NCI-H1694 treated with DMSO at 0.1 percent for 48 hours (cell line): ENCODE measurements at places on chromosomes 7 and 10.

- DNase-seq = no peak
These were observed 977 bp downstream of the TMEM248 start for GRCh38 chr7:66921918-66922486.

- DNase-seq = no peak
These were observed 104.5 kb upstream of the KDM7A start for GRCh38 chr7:140281255-140281654.

GRCh38 chr10:110802090-110802489, 69.6 kb upstream of the PDCD4 start:
- peak; percentile 20 for DNase-seq

- DNase-seq = no peak
These were observed 95.7 kb upstream of the PALS2 start for GRCh38 chr7:24477398-24478136.

GRCh38 chr10:132879408-132880127, 62.8 kb downstream of the CFAP46 start:
- no peak for DNase-seq

GRCh38 chr10:2425320-2425719, 642.0 kb upstream of the PFKP start:
- DNase-seq = no peak

- no peak for DNase-seq
These were observed 111.2 kb upstream of the STEAP1B start for GRCh38 chr7:22610951-22611757.

DNA sequence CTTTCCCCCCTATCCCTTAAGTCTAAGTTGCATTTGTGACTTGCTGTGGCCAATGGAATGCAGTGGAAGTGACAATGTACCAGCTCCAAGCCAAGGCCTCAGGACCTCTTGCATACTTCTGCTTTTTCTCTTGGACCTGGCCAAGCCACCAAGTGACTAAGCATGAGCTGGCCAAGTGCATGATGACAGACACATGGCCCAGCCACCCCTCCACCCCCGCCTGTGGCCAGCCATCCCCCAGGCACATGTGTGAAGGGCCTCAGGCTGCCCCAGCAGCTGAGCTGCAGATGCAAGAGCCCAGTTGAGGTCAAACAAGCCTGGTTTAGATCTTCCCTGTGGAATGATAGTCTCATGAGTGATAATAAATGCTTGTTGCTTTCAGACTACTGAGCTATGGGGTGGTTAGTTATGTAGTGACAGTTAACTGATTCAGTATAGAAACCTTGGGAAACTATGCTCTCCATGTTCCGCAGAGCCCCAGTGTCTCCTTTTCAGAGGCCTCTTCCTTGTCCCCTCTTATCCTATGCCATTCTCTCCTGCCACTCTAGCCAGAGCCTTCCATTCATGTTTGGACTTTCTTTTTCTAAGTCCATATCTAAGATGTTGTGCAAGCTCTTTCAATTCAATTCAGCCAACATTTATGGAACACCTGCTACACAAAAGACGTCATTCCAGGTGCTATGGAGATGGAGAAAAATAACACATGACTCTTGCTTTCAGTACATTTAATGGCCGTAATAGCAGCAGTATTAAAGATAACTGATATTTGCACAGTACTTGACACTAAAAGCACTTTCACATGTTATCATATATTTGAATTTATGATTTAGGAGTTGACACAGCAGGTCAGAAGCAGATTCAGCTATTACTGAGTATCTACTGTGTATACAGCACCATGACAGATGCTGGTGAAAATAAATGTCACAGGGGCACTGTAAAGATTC, 55.5 kb upstream of the LOXL4 start:
- DNase-seq = no peak

DNA sequence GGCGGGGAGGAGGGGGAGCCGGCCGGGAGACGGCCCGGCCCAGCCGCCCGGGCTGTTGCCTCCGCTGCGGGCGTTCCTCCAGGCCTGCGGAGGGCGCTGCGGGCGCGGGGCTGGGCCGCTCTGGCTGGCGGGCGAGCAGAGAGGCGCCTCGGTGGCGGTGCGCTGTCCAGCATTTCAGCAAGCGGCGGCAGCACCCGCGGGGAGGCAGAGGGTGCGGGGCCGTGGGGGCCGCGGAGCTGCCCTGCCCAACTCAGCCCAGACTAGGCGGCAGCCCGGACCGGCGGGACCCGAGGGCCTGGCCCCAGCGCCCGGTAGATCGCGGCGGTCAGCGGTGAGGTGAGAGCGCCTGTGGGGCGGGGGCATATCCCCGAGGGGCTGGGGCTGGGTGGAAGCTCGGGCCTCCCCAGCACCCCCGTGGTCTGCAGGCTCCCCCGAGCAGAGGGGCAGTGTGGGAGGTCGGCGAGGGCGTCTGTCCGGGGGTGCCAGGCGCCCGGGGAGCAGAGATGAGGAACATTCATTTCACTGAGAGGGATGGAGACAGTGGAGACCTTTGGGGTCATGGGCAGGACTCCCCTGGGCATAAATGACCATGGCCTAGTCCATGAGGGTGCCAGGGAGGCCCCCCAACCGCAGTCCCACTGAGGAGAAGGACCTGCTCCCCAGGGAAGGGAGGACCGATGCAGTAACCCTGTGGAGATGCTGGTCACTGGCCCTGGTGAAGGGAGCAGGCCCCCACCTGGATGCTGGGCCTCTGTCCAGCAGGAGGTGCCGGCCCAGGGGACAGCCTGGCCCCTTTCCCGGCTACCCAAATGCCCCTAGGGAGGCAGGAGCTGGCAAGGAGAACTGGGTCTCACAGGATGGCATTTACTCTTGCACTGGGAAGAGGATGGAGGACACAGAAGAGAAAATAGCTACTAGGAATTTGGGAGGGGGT, at the start of gene SRRM3:
Gene SRRM3 (plus strand): TSS at position 165 of the 934 bp plus-strand sequence. CDS start 33,171 bp downstream, outside the sequence.
- DNase-seq = peak; percentile 74

DNA sequence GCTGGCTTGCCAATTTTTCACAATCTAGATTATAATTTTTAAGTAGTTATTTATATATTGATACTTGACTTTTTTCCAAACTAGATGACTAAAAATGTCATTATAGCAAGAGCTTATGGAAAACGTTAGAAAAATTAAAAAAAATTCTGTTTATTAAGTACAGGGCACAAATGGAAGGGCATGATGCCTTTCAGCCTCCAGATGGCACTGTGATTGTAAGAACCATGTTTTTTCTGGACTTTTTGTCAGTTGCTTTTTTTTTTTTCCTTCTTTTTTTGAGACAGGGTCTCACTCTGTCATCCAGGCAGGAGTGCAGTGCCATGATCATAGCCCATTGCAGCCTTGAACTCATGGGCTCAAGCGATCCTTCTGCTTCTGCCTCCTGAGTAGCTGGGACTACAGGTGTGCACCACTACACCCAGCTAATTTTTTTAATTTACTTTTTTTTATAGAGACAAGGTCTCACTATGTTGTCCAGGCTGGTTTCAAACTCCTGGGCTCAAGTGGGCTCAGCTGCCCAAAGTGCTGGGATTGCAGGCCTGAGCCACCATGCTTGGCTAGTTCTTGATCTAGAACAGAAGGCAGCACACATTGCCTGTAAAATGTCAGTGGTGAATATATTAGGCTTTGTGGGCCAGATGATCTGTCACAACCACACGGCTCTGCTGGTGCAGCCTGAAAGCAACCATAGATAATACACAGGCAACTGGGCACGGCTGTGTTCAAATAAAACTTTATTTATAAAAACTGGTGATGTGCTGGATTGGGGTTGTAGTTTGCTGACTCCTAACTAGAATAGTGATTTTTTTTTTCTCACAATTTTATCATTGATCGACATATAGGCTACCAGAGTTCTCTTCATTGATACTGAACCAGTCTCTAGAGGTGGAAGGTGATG, 27.4 kb downstream of the UCMA start:
- peak; percentile 40 for DNase-seq

- DNase-seq = no peak
These were observed 944.5 kb downstream of the REEP3 start for GRCh38 chr10:64465653-64466052.

DNA sequence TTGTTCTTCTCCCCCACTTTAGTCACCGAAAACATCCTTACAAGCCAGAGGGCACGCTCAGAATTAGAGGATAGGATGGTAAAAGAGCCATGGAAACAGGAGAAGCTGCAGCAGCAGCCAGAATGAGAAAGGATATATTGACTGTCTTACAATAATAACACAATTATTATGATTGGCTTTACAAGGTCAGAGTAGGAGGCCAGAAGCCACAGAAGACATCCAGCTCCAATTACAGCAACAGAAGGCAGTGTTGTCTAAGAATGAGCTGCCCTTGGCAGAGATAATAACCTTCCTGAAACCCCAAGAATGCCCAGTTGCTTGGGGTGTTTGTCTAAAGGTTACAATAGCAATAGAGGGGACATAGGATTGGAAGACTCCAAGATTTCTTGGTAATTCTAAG, 168.8 kb downstream of the C1GALT1 start:
- no peak for DNase-seq

DNA sequence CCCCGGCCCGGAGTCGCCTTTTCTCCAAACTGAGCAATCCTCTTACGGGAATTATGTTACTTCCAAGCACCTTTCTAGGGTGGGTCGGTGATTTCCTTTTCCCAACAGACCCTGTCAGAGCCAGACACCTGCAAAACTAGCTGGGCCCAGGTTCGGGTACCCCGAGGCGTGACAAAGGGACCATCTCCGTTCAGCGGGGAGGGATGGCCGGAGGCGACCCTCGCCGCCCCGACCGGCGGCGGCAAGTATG, 445 bp downstream of the PPA1 start:
- no peak for DNase-seq

- DNase-seq = peak; percentile 82
These were observed 325.5 kb upstream of the C7orf33 start for GRCh38 chr7:148264933-148265557.

DNA sequence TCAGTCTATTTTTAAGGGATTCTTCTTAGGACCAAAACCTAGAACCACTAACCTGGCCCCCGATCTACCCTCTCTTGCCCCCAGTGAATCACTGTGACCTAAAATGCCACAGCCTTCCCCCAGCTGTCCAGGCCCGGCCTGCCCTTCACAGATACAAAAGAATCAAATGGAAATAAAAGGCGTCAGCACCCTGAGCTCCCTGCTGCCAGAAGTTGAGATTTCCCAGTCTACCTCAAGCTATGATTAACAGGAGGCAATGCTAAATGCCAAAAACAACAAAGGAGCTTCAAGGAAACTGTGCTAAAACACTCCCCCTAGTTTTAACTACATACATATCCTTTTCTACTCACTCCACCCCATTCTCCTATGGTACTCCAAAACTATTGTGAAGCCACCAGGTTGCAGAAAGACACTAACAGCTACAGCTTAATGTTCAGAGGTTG, 67.8 kb downstream of the GSAP start:
- DNase-seq = no peak

DNA sequence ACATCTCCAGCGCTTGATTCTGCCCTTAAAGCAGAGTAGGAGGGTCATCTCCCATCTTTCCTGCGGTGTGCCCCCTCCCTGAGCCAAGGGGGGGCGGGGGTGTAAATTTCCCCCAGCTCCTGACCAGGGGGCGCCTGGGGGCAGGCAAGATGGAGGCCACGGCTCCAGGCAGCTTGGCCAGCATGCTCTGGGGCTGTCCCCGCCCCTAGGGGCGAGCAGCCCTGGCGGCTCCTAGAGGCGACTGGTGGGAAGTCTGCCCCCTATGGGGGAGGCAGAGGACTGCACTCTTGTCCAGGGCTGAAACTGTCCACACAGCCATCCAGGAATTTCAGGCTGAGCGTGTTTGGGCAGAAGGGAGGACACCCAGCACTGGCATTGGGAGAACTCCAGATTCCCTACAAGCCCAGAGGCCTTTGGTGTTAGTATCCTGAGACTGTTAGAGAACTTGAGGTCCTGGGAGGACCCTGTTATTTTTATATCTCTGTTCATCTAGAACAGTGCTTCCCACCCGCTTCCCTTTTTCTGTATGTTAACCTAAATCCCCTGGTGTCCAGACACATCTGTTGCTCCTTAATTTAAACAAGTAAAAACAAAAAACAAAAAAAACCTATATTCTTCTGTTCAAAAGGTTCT, 4.6 kb downstream of the STRA8 start:
- DNase-seq = no peak

- no peak for DNase-seq
These were observed 275.3 kb downstream of the HDAC9 start for GRCh38 chr7:18770822-18771221.

DNA sequence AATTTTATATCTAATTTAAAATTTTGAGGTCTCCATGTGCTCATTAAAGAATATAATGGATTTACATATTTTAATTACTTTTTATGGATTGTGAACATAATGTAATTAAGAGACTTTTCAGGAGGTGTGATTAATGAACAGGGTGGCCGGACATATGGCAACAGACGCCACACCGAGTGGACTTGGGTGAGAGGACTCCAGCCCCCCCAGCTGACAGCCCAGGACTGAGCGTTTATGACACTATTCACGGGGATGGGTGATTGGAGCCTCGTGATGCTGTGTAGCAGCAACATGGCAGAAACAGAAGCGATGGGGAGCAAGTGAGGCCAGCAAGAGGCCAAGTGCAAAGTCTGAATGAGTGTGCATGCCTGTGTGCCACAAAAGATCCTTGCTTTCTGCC, 1176.9 kb downstream of the TYW1 start:
- no peak for DNase-seq

DNA sequence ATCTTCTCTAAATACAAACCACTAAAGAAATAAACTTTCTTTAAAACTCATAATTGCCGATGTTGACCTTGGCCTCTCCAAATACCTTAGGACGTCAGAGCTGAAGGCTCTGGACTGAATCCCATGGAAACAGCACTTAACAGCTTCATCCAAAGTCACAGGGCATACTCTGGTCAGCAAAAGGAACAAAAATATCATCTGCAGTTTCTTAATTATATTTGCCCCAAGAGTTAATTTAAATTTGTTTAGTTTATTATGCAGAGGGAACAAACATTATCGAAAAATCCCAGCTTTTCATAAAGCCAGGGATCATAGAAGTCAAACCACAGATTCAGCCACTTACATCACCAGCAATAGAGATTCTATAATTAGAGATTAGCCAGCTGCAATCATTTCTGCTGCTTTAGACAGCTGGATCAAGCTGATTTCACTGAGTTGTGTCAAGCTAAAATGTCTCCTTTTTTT, 20.5 kb upstream of the FAM13C start:
- no peak for DNase-seq

GRCh38 chr10:36141856-36142560, 499.9 kb upstream of the FZD8 start:
- no peak for DNase-seq

- no peak for DNase-seq
These were observed 53.4 kb downstream of the PPP1R3C start for GRCh38 chr10:91579329-91579985.

DNA sequence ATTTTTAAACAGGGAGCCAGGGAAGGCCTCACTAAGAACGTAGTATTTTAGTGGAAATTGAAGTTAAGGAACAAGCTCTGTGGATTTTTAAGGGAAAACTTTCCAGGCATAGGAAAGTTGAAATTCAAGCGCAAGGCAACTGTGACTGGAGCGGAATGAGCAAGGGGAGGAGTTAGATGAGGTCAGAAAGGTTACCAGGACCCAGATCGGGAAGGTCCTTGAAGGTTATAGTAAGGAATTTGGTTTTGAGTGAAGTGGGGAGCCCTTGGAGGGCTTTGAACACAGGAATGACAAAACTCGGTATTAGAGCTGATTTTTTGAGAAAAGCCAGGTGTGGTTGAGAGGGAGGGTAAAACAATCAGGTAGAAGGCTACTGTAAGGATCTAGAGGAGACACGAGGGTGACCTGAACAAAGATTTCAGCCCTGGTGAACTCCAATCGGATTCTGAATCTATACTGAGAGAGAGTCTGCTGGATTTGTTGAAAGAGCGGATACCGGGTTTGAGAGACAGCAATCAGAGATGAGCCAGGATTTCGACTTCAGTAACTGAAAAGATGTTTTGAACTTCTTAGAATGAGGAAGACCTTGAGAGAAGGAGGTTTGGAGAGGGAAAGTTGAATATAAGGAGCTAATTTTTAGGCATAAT, 1013.9 kb downstream of the NRG3 start:
- DNase-seq = no peak
